ENCODE measurements at places on chromosomes 2 and 18.

DNA sequence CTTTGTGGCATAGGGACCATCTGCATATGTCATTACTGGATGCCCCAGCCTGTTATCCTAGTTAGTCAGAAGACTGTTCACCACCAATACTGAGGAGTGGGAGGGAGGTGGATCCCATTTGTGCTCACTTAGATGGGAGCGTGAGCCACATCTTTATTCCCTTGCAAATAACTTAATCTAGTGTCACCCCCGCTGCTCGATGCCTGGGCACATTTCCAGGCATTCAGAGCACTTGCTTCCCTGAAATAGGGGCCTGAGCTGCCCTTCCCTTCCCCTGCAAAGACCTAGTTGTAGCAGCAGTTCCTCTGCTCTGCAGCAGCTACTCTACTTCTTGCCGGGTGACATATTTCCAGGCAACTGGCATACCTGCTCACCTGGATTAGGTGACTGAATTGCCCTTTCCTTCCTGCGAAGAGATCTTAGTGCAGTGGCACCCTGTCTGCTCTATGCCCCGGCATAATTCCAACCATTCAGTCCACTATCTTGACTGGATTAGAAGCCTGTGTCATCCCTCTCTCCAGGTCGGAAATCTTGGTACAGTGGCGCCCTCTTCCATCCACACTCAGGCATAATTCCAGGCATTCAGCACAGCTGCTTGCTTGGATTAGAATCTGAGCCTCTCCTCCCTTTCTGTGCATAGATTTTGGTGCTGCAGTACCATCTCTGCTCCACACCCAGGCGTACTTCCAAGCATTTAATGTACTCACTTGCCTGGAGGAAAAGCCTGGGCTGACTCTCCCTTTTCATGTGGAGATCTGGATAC lies 1389.1 kb upstream of the TMEFF2 start:
- DNase-seq: no peak

- no peak for DNase-seq
These were observed 48.8 kb downstream of the ASB1 start for GRCh38 chr2:238475566-238475965.

DNA sequence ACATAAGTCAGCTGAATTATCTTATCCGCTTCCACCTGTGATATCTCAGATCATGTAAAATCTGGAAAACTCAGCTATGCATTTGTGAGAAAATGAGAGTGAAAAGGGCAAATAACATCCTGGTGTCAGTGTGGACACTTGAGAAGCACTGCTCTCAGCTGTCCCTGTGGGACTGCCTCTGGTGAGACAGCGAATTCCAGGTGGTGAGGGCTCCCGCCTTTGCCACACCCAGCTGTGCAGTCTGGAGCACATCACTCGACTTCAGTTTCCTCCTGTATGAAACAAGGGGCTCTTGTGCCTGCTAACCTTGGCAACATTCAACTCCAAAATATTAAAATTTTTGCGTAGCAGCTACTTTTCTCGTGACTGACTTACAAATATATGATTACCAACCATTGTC lies 194.9 kb upstream of the BOD1L2 start:
- no peak for DNase-seq

GRCh38 chr18:12516049-12516630 lies 108.4 kb downstream of the PRELID3A start:
- peak; percentile 24 for DNase-seq

DNA sequence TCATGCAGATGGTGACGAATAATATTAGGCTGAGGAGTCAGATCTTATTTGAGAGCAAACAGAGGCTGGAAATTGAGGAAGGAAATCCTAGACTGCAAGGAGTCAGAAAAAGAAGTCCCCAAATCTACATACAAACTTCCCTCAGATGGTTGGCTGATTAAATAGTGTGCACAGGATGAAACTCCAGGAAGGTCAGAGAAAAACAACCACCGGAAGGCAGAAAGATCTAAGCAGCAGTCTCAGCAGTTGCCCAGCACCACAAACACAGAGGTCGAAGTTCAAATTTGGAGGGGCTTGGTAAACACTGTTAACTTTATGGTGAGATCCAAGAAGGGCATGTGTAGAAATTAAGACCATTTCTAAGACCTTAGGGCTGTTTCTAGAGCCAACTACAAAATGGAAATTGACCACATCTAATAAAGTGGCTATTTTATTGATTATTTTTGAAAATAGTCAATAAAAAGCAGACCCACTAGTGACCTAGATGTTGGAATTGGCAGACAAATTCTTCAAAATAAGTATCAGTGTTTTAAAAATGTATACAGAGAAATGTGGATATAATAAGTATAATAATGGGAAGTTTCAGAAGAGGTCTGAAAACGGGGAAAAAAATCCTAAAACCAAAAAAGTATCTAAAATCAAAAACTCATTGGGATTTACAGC lies 134.8 kb downstream of the GALNT1 start:
- no peak for DNase-seq

GRCh38 chr2:179804206-179804605 lies 57.2 kb downstream of the ZNF385B start:
- no peak for DNase-seq

DNA sequence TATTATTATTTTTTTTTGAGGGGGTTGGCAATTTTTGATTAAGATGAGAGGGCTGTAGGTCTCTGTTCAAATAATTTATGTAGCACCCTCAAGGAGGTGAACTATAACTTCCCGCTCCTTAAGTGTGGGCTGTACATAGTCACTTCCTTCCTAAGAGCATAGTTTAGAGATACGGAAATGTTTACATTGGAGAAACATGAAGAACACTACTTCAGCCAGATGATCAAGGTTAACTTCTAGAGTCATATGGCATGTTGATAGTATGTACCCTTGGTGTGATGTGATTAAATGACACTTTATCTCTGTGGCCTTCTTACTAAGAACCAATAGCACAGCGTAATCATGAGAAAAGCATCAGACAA lies 93.7 kb downstream of the MIB1 start:
- no peak for DNase-seq

GRCh38 chr2:58347810-58348209 lies 106.7 kb upstream of the FANCL start:
- DNase-seq: no peak

GRCh38 chr2:118913131-118913802 lies 28.7 kb upstream of the MARCO start:
- peak; percentile 46 for DNase-seq

DNA sequence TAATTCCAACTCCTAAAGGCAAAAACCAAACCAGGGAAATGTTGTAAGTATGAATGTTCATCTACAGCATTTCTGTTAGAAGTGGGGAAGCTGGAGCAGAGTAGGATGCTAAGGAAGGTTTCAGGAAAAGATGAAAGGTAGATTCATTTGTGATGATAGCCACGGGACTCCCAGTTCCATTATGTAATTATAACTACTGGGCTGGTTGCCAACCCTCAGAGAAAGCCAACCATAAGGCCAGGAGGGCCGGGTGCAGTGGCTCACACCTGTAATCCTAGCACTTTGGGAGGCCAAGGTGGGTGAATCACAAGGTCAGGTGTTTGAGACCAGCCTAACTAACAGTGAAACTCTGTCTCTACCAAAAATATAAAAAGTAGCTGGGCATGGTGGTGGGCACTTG lies 288.9 kb upstream of the ETAA1 start:
- no peak for DNase-seq

DNA sequence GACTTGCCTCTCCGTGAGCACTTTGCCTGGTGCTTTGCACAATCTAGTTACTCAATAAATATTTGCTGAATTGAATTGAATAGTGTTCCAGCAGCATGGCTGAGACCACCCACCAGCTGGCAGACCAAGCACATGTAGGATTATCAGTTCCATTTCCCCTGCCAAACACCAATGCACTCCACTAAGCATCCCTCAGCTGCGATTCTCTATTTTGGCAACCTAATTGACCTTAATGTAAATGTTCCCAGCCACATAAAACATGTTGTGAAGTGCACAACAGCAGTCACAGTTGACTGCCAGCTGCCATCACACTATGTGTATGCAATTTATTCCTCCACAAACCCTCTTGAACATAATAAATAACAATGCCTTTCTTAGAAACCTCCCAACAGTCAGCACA lies 1879.4 kb upstream of the PIK3C3 start:
- DNase-seq: no peak

GRCh38 chr2:85976106-85976920 lies 87.5 kb upstream of the ST3GAL5 start:
- no peak for DNase-seq

DNA sequence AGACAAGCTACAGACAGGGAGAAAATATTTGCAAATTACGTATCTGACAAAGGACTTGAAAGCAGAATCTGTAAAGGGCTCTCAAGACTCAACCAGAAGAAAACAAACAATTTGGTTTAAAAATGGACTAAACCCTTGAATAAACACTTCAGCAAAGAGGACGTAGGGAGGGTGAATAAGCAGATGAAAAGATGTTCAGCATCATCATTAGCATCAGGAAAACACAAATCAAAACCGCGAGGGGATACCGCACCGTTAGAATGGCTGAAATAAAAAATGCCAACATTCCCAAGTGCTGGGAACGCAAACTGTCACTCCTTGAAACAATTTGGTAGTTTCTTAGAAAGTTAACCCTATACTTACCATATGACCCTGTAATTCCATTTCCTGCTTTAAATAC lies 136.7 kb downstream of the MBP start:
- no peak for DNase-seq

GRCh38 chr2:85939131-85939530 lies 50.3 kb upstream of the ST3GAL5 start:
- no peak for DNase-seq

DNA sequence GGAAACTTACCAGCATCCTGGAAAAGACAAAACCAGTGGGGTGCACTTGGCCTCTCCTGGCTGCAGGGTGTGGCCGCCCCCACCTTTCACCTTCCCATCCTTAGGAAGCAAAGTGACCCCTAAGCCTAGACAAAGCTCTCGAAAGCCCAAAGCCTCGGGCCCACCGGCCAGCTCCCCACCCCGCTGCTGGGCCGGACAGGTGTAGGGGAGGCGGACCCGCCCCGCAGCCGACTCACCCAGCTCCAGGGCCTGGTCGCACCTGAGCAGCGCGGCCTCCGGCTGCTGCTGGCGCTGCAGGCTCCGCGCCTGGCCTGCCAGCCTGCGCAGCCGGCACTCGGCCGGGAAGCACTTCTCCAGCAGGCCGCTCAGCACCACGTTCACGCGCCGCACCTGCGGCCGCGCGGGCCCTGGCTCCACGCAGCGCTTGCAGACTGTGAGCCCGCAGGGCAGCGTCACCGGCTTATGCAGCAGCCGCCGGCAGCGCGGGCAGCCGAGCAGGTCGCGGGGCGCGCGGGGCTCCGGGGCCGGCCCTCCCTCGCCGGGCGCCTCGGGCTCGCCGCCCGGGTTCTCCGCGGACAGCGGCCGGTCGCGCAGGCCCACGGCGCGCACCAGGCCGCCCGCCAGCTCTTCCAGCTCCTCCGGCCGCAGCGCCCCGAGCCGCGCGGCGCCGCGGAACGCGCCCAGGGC lies 979 bp downstream of the LONRF2 start:
- DNase-seq: no peak

GRCh38 chr18:23532848-23533247 lies 29.5 kb downstream of the RMC1 start:
- no peak for DNase-seq

GRCh38 chr2:223549215-223549614 lies 52.9 kb downstream of the SCG2 start:
- DNase-seq: no peak

DNA sequence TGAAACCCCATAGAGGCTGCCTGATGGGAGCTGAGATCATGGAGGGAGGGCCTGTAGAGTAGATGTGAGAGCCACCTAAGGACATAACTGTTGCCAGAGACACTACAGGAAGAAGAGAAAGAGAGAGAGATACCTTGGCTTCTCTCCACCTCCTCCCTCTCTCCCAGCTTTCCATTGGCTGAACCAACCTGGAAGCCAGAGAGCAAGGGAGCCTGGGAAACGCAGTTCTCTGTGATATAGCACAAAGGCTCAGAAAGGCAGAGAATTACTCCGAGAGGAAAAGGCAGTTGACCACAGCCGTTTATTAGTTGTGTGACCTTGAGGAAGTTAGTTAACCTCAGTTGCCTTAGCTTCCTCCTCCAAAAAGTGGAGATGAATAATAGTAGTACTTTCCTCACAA lies 37.7 kb upstream of the MAT2A start:
- peak; percentile 91 for DNase-seq

DNA sequence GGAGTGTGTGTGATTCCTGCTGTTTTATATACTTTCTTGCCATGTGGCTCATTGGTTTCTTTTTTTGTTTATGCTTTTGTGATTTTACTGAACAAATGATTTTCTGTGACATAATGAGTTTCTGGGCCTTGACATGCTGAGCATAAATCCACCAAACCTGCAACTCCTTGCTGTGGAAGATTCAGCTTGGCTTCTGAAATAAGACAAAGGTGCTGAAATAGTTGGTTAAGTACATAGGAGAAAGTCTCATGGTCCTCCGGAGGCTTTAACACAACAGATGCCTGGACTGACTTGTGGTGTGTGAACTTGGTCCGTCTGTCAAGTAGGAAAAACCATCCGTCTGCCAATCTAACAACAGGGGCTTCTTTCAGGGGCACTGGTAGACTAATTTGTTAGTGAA lies 315.3 kb upstream of the CXCR4 start:
- no peak for DNase-seq

DNA sequence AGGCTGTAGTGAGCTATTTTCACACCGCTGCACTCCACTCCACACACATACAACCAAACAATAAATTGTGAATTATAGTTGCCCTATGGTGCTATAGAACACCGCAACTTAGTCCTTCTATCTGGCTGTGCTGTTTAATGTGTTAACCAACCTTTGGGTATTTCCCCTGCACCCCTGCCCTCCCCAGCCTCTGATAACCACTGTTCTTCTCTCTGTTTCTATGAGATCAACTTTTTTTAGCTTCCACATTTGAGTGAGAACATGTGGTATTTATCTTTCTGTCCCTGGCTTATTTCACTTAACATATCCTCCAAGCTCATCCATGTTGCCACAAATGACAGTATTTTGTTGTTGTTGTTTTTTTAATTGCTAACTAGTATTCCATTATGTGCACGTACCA lies 32.5 kb downstream of the TET3 start:
- no peak for DNase-seq

- no peak for DNase-seq
These were observed 31.2 kb downstream of the ZNF516 start for GRCh38 chr18:76463872-76464271.

DNA sequence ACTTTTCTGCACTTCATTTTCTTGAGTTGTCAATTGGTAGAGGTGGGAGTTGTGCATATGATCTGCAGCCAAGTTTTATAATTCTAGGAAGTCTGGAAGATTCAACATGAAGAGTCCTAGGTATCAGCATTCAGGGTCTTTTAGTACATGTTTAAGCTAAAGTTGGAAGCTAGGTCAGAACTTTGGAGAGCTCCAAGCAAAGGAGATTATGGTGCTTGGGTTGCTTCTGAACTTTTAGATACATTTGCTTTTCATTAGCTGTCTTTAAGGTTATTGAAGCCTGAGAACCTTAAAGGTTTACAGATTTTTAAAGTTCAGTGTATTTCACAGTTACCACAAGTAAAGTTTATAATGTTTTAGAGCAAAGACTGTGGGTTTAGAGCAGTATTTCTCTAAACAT lies 85.5 kb downstream of the EPC2 start:
- no peak for DNase-seq
